Fibroblast of skin of back (primary cell): ENCODE measurements at places on chromosomes 11 and 22.

GRCh38 chr11:120239713-120240640 lies at the start of gene POU2F3:
POU2F3 (plus strand) TSS chr11:120240140; CDS start chr11:120240344, 204 bp downstream.
- no peak for DNase-seq

DNA sequence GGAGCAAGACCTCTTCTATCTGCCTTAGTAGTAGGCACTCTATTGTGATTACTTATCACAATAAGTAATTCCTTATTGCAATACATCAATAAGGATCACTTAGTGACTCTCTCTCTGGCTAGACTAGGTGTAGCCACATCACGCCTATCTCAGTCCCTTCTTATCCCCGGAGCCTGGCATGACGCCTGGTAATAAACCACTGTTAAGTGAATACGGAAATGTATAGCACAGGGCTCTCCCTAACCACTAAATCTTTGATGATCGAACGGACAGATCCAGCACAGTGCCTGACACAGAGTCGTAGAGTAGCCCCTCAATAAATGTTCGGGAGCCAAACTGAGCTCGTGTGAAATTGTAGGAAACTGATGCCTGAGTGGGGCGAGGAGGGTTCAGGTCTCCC lies 143.3 kb downstream of the FBXO7 start:
- no peak for DNase-seq

- no peak for DNase-seq
Measured at GRCh38 chr11:19818619-19819018, 106.0 kb downstream of the NAV2 start.

GRCh38 chr11:24132471-24132870 lies 364.4 kb upstream of the LUZP2 start:
- DNase-seq, result no peak

DNA sequence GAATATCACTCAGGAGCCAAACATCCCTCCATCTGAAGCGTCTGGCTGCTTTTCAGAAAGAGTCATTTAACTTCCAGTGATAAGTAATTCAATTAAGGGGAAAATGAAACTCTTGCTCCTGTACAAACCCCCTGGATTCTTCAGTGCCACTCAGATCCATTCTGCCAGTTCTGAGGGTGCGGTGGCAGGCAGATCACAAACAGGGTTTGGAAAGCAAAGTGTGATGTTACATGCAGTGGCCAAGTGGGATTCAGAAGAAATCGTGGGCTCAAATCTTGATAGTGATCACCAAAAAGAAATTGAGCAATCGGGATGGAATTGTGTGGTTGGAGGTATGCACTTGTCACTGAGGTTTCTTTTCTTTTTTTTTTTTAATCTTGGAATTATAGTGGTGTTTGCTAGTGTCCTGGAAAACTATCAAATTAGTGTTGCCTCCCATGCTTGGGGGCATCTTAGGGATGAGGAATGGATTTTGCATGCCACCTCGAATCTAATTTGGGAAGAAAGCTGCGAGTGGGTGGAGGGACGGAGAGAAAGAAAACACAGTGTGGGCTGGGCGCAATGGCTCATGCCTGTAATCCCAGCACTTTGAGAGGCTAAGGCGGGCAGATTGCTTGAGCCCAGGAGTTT lies 22.5 kb upstream of the RTL6 start:
- no peak for DNase-seq

- DNase-seq, result no peak
Measured at GRCh38 chr11:94112206-94112953, 16.3 kb upstream of the PANX1 start.

DNA sequence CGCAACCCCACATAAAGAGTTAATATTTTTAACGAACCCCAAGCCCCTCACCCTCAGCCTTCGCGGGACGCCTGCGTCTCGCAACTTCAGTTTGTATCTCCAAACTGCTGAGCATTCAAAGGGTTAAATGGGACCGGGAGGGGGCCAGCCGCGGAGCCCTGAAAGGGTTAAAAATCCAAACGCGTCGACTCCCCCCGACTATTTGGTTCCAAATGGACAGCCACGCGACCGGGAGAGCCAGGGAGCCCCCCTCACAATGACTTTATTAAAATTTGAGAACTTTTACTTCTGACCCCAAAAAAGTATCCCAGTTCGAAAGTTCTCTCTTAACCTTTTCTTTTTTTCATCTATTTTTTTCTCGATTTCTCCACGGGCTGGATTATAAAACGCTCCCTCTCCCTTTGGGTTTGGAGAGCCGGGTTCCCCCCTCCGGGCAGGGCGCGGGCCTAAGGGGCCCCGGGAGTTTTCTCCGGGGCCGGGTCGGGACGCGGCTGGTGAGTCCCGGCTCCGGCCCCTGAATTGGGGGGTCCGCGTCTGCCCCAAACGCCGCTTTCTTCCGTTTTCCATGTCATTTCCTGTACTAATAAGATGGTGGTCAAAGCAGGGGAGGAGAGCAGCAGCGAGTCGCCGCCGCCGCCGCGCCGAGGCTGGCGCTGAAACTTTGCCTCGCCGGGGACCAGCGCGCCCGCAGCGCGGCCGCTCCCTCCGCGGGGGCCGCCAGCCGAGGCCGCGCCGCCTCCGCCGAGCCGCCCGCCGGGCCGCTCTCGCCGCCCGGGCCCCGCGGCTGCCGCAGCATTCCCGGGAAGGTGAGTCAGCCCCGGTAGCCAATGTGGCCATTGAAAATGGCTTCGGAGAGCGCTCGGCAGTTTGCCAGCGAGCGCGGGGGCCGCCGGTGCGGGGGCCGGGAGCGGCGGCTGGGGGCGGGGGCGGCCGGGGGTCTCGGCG lies at the start of gene PRDM11:
TSS of gene PRDM11 (plus strand) at position 568 of the 945 bp plus-strand sequence. CDS start 35,128 bp downstream, outside the sequence.
- peak; percentile 88 for DNase-seq

GRCh38 chr11:60396799-60397198 lies 540 bp downstream of the MS4A14 start:
- no peak for DNase-seq

GRCh38 chr11:79045800-79046304 lies 395.0 kb downstream of the TENM4 start:
- DNase-seq, result peak; percentile 75

GRCh38 chr11:71373791-71374454 lies 74.3 kb downstream of the DHCR7 start:
- DNase-seq, result no peak

DNA sequence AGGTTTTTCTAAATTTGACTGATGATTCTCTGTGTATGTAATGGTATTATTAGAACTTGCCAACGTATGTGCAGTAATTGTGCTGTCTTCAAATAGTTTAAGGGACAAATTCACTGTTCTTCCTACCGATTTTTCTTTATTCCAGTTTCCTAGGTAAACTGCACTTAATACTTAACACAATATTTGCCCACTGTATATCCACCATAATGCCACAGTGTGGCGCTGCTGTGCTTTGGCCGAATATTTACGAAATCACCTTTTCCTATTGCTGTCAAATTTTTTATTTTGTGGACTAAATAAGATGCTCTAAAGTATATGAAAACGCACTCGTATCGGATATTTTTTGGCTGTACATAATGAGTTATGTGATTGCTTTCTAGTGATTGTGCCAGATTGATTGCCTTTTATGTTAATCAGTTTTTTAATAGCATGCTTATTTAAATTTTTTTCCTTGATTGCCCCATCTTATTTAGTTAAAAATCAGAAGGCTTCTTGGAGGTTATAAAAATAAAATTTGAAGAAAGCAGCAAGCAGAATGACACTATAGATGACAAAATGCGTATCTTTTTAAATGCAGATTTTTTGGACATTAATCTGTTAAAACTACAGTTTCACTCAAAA lies 10.5 kb downstream of the AASDHPPT start:
- peak; percentile 53 for DNase-seq

- DNase-seq, result no peak
Measured at GRCh38 chr11:125903711-125904659, at the start of gene DDX25. DDX25 (plus strand) TSS chr11:125904508; CDS start chr11:125904518, 10 bp downstream.

GRCh38 chr11:120007144-120007543 lies 130.8 kb downstream of the TRIM29 start:
- no peak for DNase-seq

DNA sequence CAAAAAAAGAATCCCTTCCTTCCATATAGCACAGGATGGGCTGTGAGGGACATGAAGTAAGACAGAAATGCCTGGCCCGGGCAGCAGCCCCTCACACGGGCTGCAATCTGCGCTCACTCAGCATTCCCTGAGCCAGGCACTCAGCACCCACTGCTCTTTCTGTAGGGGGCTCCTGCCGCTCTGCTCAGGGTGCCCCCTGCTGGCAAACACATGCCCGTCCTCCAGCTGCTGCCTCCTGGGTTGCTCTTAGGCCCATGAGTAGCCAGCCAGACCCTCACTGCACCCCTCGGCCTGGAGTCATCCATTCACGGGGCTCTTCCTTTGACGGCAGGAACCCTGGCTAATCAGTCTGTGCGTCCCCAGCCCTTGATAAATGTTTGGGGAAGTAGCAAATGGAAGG lies 6.9 kb downstream of the MCAT start:
- DNase-seq, result peak; percentile 32

DNA sequence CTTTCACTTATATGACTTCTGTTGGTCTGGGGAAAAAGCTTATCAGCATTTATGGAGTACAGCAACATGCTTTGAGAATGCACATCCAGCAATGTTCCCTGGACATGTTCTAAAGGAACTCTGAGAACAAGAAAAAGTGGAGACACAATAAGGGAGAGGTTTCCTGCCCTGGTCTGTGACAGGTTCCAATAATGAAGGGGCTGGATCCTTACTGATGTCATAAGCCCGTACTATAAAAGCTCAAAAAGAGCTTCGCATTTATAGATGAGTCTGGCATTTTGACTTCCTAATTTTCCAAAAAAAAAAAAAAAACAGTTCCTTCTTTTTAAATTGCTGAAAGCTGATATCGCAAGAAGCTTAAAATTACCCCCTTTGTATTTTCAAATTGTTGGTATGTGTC lies 129.1 kb downstream of the MPPED2 start:
- no peak for DNase-seq

DNA sequence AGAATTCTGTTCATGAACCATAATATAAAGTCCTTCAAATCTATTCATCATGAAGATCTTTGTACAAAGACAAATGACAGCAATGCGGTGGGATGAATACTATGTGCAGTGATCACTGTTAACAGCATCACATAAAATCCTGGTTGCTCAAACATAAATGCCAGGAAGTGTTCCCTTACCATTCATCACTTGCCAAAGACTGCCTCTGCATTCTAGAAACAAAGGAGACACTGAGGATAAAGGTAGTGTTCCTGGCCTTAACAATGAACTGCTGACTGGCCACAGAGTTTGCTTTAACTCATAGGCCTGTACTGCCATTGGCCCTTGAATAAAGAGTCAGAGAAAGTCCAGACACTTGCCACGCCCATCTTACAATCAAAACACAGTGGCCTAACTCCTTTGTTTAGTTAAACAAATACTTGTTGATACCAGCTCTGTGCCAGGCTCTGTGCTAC lies 29.5 kb downstream of the C2CD3 start:
- DNase-seq, result peak; percentile 46

- no peak for DNase-seq
Measured at GRCh38 chr11:76269661-76270261, 63.5 kb upstream of the WNT11 start.

DNA sequence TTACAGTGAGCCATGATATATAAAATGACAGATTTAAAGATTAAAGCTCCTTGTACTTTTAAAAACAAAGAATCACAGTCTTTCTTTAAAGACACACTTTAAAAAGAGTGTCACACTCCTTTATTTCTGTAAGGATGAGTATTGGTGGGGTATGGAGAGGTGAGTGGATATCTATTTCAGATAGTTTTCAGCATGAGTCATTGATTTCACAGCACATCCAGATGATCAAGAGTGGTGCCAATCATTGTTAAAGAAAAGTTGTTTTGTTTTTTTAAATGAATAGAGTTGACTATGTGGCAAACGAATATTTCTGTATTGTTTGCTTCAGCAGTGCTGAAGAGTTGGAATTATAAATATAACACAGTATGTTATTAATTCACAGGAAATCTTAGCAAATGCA lies 52.5 kb downstream of the FAR1 start:
- no peak for DNase-seq

- DNase-seq, result peak; percentile 76
Measured at GRCh38 chr11:128804481-128804880, 62.6 kb downstream of the KCNJ1 start.

GRCh38 chr11:123594188-123594901 lies 60.1 kb downstream of the SCN3B start:
- DNase-seq, result peak; percentile 5

DNA sequence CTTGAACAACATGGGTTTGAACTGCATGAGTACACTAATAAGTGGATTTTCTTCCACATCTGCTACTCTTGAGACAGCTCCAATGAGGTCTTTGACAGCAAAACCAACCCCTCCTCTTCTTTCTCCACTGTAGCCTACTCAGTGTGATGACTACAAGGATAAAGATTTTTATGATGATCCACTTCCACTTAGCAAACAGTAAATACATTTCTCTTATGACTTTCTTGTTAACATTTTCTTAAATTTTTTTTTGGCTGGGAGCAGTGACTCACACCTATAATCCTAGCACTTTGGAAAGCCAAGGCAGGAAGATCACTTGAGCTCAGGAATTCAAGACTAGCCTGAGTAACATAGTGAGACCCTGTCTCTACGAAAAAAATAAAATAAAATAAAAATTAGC lies 9.9 kb upstream of the EIF4G2 start:
- peak; percentile 93 for DNase-seq

DNA sequence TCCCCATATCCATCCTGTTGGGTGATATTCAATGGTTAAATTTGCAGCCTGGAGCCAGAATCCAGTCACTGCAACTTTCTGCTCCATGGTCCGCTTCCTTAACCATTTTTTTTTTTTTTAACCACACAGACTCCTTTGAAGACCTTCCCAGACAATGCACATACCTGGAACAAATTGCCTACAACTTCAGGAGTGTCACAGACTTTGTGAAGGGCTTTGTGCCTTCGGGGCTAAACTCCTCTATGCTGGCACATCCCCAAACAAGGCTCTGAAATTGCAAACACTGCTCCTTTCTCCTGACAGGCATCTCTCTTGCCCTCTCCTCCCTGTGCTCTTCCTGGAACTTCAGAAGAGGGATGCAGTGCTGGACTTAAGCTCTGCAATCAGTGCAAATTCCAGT lies 40.6 kb downstream of the TENM4 start:
- DNase-seq, result no peak

GRCh38 chr11:29773656-29774264 lies 243.1 kb downstream of the KCNA4 start:
- no peak for DNase-seq

- no peak for DNase-seq
Measured at GRCh38 chr11:33777906-33778305, 3.6 kb upstream of the FBXO3 start.

DNA sequence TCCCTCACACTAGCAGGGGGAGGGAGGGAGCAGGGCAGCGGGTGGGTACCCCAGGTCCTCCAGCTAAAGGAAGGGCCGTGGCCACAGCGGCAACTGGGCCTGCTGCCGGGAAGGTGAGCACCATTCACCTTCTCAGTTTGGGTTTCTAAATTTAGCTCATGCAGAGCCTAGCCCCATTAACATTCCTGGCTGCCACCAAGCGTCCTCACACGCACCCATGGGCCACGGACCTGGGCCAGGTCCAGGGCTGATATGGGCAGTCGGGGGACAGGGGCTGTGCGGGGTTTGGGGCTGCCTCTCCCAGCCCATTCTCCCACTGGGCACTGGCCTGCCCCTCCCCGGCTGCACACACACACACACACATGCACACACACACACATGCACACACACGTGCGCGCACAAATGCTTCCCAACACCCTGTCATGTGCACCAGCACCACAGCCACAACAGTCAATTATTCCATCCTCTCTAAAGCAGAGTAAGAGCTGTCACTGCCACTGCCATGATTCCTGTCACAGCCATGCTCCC lies 28.7 kb downstream of the SYT7 start:
- DNase-seq, result no peak
